Right lobe of liver (tissue), 6 donors: ENCODE measurements at places on chromosomes 1 and 21. TPM values are rescaled to one million over a fixed set of nuclear protein-coding genes. Genes with fewer than 3 reads are reported as not detected.
A peak's percentile ranks its signal among the peaks of the same experiment; 100 is the strongest.

GRCh38 chr1:168348146-168348709 is 67.6 kb downstream of the TBX19 start:
- H3K36me3 ChIP-seq = no peaks in the 10 kb centered on the region
- peak overlapping the region; percentile 28 for H3K4me3 ChIP-seq
- no peaks in the 10 kb centered on the region for H3K27me3 ChIP-seq
- DNase-seq = no peak
- H3K27ac ChIP-seq = peak overlapping the region; percentile 8

GRCh38 chr1:89954401-89954800 is 40.5 kb upstream of the ZNF326 start:
- H3K36me3 ChIP-seq = no peaks in the 10 kb centered on the region
- DNase-seq = no peak
- no peaks in the 10 kb centered on the region for H3K4me1 ChIP-seq

DNA sequence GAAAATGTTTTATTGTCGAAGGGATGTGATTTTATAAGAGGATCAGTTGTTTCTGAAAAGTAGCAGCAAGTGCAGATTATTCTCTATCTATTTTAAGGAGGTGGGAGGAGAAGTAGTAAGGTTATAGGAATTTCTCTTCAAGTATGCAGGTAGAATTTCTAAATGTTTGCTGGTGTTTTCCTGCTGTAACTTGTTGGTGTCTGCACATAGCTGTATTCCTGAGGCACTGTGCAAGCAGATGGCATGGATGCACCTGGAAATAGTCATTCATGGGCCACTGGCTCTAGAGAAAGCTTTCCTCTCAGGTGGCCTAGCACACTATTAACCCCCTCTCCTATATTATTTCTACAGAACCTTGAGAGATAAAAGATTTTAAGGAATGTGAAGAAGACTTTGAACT is 30.3 kb upstream of the PODN start:
- H3K4me3 ChIP-seq = no peak overlapping the region
- no peaks in the 10 kb centered on the region for H3K27me3 ChIP-seq
- no peak for DNase-seq
- no peak overlapping the region for H3K27ac ChIP-seq

DNA sequence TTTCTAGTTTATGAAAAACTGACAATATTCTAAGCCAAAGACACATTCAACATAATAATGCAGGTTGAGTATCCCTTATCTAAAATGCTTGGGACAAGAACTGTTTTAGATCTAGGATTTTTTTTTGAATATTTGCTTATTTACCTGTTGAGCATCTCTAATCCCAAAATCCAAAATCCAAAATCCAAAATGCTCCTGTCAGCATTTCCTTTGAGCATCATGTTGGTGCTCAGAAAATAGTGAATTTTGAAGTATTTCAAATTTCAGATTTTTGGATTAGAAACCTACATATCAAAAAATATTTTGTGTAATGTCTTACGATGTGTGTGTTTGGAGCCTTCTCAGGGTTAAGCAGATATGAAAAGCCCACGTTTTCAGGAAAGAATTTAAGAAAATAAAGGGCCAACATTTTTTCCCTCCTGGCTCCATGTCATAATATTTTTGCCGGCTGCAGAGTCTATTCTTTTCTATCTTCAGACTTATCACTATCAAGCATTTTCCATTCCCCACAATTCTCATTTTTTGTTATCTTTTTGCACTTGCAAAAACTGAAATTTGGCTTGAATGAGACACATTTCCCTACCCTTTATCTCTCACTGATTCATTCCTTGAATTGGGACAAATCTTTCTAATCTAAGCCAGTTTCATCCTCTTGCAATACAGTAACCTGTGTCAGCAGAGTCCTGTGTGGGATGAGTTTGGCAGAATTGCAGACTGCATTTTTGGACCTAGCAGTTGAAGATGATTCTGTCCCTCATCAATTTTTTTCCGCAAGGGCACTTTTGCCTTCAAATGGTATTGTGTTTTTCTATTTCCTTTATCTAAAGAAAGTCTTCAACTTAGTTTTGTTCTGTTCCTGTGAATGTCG is 233.9 kb downstream of the DISC1 start:
- no peaks in the 10 kb centered on the region for H3K4me1 ChIP-seq
- H3K36me3 ChIP-seq = no peaks in the 10 kb centered on the region
- no peak overlapping the region for H3K27ac ChIP-seq
- no peaks in the 10 kb centered on the region for H3K27me3 ChIP-seq

DNA sequence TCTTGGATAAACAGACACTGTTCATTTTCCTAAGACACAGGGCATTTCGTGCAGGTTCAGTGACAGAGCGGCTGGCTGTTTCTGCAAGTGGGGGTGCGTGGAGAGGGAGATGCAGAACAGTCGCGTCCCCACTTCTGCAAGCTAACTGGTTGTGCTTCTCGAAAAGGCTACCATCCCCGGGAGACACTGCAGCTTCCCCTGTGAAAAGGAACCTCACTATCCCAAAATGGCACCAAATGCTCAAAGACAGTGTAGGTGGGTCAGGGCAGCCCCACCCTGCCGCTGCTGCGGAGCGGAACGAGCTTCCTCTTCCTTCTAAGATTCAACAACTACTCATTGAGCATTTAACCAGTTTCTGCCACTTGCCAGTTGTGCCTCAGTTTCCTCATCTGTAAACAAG is 19.2 kb upstream of the BACE2 start:
- no peaks in the 10 kb centered on the region for H3K36me3 ChIP-seq
- DNase-seq = no peak
- H3K27ac ChIP-seq = no peak overlapping the region
- no peaks in the 10 kb centered on the region for H3K4me1 ChIP-seq

- H3K27ac ChIP-seq = no peak overlapping the region
- DNase-seq = no peak
- no peak overlapping the region for H3K4me3 ChIP-seq
- no peaks in the 10 kb centered on the region for H3K4me1 ChIP-seq
- no peaks in the 10 kb centered on the region for H3K36me3 ChIP-seq
Observed at GRCh38 chr1:2541619-2542245, 11.7 kb upstream of the HES5 start.

- H3K4me1 ChIP-seq = no peaks in the 10 kb centered on the region
- no peaks in the 10 kb centered on the region for H3K27me3 ChIP-seq
- no peaks in the 10 kb centered on the region for H3K36me3 ChIP-seq
- H3K4me3 ChIP-seq = no peak overlapping the region
- no peak overlapping the region for H3K27ac ChIP-seq
Observed at GRCh38 chr1:220431554-220432239, 96.2 kb upstream of the MARK1 start.

- H3K4me1 ChIP-seq = peaks cover 21% of the 10 kb centered on the region
- no peak for DNase-seq
- H3K36me3 ChIP-seq = no peaks in the 10 kb centered on the region
- H3K4me3 ChIP-seq = no peak overlapping the region
Observed at GRCh38 chr21:41582866-41583265, 74.9 kb upstream of the TMPRSS2 start.

DNA sequence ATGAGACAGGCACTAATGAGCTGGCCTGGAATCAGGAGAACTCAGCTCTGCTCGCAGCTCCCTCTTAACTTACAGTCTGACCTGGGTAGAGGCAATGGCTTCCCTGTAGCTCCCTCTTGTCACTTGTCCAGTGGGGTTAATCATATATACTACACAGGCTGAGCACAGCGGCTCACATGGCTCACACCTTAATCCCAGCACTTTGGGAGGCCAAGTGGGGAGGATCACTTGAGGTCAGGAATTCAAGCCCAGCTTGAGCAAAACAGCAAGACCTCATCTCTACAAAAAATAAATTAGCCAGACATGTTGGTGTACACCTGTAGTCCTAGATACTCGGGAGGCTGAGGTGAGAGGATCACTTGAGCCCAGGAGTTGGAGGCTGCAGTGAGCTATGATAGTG is 4.2 kb downstream of the S100A6 start:
- no peak overlapping the region for H3K4me3 ChIP-seq
- H3K27ac ChIP-seq = no peak overlapping the region
- DNase-seq = no peak
- H3K36me3 ChIP-seq = no peaks in the 10 kb centered on the region
- H3K4me1 ChIP-seq = no peaks in the 10 kb centered on the region

DNA sequence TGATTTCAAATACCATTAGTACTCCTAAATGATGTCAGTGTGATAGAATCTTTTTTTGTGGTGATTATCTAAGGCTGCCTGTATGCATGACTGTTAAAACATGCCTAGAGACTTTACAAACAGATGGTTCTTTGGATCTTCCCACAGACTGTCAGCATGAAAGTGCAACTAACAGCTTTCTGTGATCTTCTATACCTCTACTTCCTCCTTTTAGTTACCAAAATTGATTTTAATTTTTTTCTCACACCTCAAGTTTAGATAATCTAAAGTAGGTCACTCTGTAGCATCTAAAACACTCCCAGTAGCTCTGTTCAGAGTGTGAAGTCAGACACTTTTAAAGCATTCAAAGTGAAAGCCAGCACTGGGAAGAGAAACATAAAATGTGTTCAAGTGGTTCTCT is 534.5 kb downstream of the PTPRC start:
- H3K27ac ChIP-seq = no peak overlapping the region
- no peak overlapping the region for H3K4me3 ChIP-seq
- H3K4me1 ChIP-seq = no peaks in the 10 kb centered on the region
- H3K36me3 ChIP-seq = no peaks in the 10 kb centered on the region

GRCh38 chr1:194055536-194055935 is 869.1 kb upstream of the B3GALT2 start:
- H3K36me3 ChIP-seq = no peaks in the 10 kb centered on the region
- no peaks in the 10 kb centered on the region for H3K27me3 ChIP-seq
- DNase-seq = no peak
- H3K4me3 ChIP-seq = no peak overlapping the region
- peak overlapping the region; percentile 17 for H3K27ac ChIP-seq

- H3K4me1 ChIP-seq = no peaks in the 10 kb centered on the region
- no peak overlapping the region for H3K27ac ChIP-seq
- no peak for DNase-seq
- no peak overlapping the region for H3K4me3 ChIP-seq
- H3K27me3 ChIP-seq = no peaks in the 10 kb centered on the region
Observed at GRCh38 chr1:174114788-174115448, 44.4 kb upstream of the RABGAP1L start.

DNA sequence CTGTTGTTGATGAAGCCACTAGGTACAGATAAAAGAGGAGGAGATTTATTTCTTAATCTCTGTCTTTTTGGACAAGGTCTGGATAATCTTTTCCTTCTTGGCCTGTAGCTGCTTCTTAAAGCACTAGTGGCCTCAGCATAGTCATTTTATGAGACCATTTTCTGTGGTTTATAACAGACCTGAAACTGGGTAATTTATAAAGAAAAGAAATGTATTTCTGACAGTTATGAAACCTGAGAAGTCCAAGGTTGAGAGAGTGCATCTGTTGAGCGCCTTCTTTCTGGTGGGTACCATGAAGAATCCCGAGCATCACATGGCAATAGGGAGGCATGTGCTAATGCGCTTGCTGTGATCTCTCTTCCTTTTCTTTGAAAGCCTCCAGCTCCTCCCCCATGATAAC is 36.7 kb upstream of the PDC start:
- H3K4me3 ChIP-seq = no peak overlapping the region
- H3K4me1 ChIP-seq = no peaks in the 10 kb centered on the region
- DNase-seq = no peak
- H3K27me3 ChIP-seq = no peaks in the 10 kb centered on the region
- H3K36me3 ChIP-seq = no peaks in the 10 kb centered on the region

- no peak for DNase-seq
- no peaks in the 10 kb centered on the region for H3K27me3 ChIP-seq
- no peak overlapping the region for H3K4me3 ChIP-seq
- no peaks in the 10 kb centered on the region for H3K4me1 ChIP-seq
- H3K36me3 ChIP-seq = no peaks in the 10 kb centered on the region
- H3K27ac ChIP-seq = no peak overlapping the region
Observed at GRCh38 chr1:215530401-215530984, 36.6 kb upstream of the KCTD3 start.

- H3K36me3 ChIP-seq = no peaks in the 10 kb centered on the region
- no peak for DNase-seq
- no peaks in the 10 kb centered on the region for H3K27me3 ChIP-seq
- no peak overlapping the region for H3K27ac ChIP-seq
- no peaks in the 10 kb centered on the region for H3K4me1 ChIP-seq
- no peak overlapping the region for H3K4me3 ChIP-seq
Observed at GRCh38 chr21:15247613-15248012, 182.8 kb upstream of the NRIP1 start.

DNA sequence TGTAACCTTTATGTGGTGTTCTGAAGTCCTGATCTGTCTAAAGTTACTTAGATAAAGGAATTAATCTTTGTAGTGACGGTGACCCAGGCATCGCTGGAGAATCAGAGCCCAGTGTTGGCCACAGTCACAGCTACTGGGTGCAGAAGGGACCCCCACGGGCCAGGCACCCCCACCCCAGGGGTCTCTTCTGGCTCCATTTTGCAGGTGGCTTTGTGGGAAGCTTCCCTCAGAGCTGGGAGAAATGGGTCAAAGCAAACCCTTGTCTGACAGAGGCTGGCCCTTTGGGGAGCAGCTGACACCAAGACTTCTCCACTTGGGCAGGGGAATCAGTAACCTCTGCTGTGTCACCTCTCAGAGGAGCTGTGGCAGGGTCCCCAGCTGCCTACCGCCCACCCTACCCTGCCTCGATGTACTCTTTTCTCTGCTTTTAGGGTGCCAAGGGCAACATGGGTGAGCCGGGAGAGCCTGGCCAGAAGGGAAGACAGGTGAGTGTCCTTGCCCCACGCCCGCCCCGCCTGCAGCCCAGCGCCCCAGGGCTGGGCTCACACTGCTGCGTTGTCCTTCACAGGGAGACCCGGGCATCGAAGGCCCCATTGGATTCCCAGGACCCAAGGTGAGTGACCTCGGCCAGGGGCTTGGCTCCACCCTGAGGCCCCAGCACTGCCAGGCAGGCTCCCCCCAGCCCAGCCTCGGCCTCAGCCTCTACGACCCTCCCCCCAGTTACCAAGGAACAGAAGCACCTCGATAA is 17.7 kb downstream of the COL6A2 start:
- H3K27ac ChIP-seq = no peak overlapping the region
- no peaks in the 10 kb centered on the region for H3K36me3 ChIP-seq
- DNase-seq = peak; percentile 10
- H3K4me3 ChIP-seq = no peak overlapping the region
- no peaks in the 10 kb centered on the region for H3K4me1 ChIP-seq

DNA sequence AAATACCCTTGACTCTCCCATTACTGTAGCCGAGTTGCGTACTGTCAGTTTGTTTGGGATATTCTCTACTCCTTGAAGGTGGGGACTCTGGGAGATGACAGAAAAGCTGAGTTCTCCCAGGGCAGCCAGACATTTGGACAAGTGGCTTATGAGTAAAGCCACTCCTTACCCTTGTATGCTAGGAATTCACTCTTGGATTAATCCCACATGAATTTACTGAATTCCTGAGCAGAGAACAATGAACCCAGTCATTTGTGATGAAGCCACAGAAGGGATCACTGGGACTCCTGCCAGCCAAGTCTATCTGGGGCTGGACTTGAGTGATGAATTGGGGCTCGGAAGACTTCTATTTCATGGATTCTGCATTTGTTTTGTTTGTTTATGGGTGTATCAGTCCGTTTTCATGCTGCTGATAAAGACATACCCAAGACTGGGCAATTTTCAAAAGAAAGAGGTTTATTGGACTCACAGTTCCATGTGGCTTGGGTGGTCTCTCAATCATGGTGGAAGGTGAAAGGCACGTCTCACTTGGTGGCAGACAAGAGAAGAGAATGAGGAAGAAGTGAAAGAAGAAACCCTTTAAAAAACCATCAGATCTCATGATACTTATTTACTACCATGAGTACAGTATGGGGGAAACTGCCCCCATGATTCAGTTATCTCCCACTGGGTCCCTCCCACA is 25.1 kb downstream of the C1orf116 start:
- H3K36me3 ChIP-seq = no peaks in the 10 kb centered on the region
- no peak for DNase-seq
- H3K27ac ChIP-seq = no peak overlapping the region

Gene COL6A1
- total RNA-seq = 69.5 TPM

Gene USP1
- 4.9 TPM for total RNA-seq

Gene CD5L
- 0.93 TPM for total RNA-seq

Gene LCE2C
- not detected for total RNA-seq
